Left ventricle myocardium superior (tissue), 1 donor: ENCODE measurements at places on chromosomes 11 and 22. TPM values are rescaled to one million over a fixed set of nuclear protein-coding genes. Genes with fewer than 3 reads are reported as not detected.

GRCh38 chr11:76226626-76227025, 20.3 kb upstream of the WNT11 start:
- no peak for DNase-seq

The CREB3L1 gene
- 56.0 TPM for total RNA-seq

GRCh38 chr22:34763496-34763895, 302.5 kb upstream of the ISX start:
- DNase-seq: no peak

DNA sequence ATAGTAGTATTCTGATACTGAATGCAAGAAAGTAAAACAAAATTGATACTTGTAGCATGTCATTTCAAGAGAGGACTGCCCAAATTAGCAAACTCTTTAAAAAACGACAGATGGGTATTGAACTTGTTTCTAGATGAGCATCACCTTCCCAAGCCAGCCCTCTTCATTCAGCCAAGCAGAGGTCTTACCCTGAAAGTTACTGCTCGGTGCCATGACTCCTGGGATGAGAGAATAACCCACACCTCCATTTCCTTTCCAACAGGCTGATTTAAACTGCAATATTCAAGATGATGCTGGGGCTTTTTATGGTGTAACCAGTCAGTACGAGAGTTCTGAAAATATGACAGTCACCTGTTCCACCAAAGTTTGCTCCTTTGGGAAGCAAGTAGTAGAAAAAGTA, 84.5 kb upstream of the RASSF10 start:
- DNase-seq: no peak

The PLEKHA7 gene
- total RNA-seq: 19.2 TPM
